Activated CD8-positive, alpha-beta T cell treated with anti-CD3 and anti-CD28 coated beads for 36 hours (primary cell): ENCODE measurements at places on chromosomes 5 and 9. TPM values are rescaled to one million over a fixed set of nuclear protein-coding genes. Genes with fewer than 3 reads are reported as not detected.

ANGPTL2 gene
- not detected for total RNA-seq

STING1 gene
- 43.7 TPM for total RNA-seq

OTP gene
- total RNA-seq = not detected

ADAMTS19 gene
- total RNA-seq = not detected

BTNL8 gene
- total RNA-seq = not detected

BTNL3 gene
- not detected for total RNA-seq
